ENCODE measurements at places on chromosomes 3 and 15. TPM values are rescaled to one million over a fixed set of nuclear protein-coding genes. Genes with fewer than 3 reads are reported as not detected.

DNA sequence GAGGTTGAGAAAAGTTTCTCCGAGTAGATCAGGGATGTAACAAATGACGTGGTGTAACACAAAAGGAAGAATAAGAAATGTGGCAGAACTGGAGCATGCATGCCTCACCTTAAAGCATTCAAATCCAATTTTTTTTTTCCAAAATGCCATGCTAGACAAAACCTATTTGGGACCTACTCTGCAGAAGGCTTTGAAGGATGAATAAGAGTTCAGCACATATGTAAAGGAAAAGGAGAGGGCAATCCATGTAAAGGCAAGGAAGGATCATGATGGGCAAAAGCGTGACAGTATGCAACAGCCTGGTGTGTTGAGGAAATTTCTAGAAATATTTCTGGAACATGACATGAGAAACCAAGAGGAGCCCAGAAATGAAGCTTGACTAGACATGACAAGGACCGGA, 116.4 kb downstream of the OXNAD1 start:
- DNase-seq = no peak

GRCh38 chr15:31869686-31870307, 160.5 kb upstream of the CHRNA7 start:
- peak; percentile 2 for DNase-seq

- no peak for DNase-seq
Observed at GRCh38 chr3:196872316-196872715, 4.6 kb downstream of the SENP5 start.

DNA sequence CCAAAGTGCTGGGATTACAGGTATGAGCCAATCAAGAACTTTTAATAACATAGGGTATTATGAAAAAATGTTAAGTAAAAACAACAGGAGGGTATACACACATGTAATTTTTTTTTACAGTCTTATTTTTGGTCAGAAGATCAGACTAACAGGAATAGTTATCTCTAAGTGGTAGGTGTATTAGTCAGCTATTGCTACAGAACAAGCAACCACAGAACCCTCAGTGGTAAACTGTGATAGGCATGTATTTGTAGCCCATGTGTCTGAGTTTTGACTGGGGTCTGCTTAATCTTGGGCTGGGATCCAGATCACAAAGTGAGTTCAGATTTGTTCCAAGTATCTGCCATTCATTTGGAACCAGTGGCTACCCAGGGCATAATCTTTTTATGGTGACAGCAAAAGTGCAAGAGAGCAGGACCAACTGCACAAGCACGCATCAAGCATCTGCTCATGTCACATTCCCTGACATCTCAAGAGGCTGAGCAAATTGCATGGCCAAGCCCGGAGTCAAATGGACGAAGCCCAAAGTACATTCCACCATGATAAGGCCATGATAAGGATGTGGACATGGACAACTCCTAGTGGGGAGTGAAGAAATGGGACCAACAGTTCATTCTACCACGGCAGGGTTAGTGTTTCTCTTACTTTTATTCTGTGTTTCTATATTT, 3.0 kb upstream of the IL5RA start:
- peak; percentile 54 for DNase-seq

DNA sequence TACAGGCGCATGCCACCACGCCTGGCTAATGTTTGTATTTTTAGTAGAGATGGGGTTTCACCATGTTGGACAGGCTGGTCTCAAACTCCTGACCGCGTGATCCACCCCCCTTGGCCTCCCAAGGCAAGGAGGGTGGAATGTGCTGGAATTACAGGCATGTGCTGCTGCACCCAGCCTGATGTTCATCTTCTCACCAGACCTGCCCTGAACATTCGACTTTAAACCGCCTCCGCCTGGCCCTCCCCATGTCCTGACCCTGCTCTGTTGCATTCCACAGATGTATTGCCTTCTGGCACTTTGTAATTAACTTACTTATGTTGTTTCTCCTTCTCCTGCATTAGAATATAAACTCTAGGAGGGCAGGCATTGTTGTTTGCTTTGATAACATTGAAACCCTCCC, 102.1 kb downstream of the LINGO1 start:
- no peak for DNase-seq

GRCh38 chr3:142029052-142029642, 120.2 kb downstream of the TFDP2 start:
- DNase-seq = no peak

DNA sequence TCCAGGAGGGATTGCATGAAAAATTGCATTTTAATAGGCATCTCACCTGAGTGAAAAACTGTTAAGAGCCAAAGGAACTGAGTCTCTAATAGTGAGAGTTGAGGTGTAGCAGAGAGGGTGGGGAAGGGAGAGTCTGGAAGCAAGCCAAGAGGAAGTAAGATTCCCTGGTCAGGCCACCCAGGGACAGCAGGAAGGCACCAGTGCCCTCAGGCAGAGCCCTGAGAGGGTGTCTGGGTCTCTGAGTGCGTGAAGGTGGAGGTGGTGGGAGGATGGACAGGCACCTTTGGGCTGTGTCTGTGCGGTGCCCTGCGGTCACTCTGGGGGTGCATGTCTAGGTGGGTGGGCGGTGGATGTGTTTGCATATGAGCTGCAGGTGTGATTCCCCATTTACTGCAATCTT, 300.4 kb upstream of the ROPN1 start:
- no peak for DNase-seq

DNA sequence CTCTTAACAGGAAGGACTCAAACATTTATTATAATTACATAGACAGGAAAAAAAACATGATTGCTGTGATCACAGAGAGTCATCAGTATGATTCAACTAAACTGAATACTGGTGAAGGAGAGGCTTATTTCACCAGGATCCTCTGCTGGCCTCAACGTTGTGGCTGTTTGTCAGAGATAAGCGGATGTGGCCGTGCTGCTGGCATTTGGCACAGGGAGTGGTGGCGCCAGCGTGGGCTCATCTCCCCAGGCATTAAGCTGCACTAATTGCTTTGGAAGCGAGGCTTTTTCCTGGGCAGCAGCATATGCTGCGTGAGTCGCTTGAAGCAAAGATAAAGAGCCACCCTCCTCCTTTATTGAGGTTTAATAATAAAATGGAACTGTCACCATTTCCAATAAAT, 306.7 kb downstream of the LRTM1 start:
- DNase-seq = no peak

DNA sequence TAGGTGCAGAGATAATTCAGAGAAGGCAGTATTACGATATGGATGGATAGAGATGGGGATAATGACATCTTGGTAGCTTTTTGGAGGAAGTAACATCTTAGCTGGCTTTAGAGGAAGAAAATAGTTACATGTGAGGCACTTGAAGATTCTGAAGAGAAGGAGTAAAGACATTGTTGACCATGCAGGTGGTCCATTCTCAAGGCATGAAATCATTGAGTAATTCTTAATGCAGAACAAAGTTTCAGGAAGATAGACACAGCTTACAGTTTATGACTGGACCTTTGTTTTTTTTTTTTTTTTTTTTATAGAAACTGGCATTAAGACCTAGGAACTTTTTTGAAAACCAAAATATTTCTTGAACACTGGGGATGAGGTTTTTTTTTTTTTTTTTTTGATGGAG, 28.2 kb downstream of the MBNL1 start:
- no peak for DNase-seq

GRCh38 chr15:67117370-67117769, 52.0 kb downstream of the SMAD3 start:
- DNase-seq = peak; percentile 80

DNA sequence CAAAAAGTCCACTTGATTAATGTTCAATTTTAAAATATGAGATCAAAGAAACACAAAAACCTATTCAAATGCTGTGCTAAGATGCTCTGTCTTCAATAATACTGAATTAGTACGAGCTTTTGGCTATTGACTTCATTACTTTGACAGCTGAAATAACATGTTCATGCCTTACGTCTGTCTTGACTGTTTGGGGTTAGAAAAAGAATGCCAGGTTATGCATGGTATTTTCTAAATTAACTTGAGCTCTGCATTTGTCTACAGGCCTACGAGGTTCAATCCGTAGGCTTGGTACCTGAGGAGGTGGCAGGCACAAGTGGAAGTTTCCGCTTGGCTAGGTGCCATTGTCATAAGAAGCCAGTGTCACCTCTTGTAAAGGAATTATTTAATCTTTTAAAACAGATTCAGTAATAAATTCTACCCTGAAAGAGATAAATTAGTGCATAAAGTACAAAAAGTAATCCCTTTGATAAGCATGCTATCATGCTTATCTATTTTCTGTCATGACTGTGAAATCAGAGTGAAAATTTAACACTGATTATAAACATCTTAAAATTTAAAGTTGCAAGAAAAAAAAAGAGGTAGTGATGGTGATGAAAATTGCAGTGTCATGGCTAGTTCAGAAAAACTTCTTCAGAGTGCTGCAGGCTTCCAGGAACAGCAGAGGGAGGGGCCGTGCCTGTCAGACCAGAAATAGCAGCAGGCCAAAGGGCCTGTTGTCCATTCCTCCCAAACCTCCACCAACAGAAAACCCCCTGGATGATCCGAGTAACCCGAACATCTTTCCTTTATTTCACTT, 115.7 kb downstream of the ARRDC4 start:
- DNase-seq = peak; percentile 75

- no peak for DNase-seq
Observed at GRCh38 chr3:183572935-183573334, 17.4 kb upstream of the KLHL6 start.

DNA sequence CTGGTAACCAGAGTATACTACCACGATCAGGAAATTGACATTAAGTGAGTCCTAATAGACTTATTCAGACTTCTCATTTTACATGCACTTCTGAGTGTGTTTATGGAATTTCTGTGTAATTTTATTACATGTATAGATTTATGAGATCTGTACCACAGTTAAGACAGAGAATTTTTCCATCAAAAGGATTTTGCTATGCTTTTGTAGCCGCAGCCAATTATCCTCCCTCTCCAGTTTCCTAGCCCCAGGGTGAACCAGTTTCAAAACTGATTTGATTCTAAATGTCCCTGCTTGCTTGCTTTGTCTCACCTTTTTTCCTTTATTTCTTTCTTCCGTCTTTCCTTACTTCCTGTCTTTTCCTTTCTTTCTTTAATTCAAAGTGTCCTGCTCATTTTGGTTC, 661.2 kb upstream of the BCHE start:
- no peak for DNase-seq

DNA sequence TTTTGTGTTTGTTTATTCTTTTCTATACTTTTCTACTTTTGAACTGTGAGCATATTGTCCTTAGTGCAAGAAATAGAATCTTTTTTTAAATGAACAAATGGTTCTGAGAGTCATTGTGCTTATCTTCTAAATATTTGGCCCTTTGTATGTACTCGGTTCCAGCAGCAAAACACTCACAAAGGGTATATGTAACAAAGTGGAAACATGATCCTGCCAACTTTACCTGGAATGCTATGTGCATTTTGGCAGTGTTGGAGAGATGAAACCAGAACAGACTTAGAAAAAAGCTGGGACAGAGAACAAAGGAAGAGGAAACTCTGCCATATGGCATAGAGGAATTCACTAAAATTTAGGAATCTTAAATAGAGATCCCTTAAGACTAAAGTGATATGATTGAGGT, 150.1 kb downstream of the FGF12 start:
- no peak for DNase-seq

GRCh38 chr3:71262364-71263265, 320.9 kb downstream of the FOXP1 start:
- DNase-seq = no peak

GRCh38 chr15:42741710-42742109, 4.8 kb upstream of the CDAN1 start:
- DNase-seq = peak; percentile 4

DNA sequence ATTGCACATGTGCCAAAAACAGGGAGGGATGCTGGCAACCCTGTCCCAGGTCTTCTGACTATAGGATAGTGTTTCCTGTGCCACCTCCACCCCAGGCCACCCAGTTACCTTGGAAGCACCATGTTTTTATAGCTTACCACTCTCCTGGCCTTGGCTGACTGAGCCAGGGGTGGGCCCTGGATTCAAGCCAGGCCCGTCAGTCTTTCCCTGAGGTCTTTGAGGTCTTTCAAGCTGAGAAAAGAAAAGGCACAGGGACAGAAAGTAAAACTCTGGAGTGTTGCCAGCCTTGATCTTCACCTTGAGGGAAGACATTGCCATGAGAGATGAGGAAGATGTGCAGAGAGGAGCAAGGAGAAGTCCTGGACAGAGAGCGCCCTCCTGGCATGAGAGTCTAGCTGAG, 46.3 kb downstream of the SYNM start:
- no peak for DNase-seq

- DNase-seq = no peak
Observed at GRCh38 chr15:57619746-57620145, 28.0 kb downstream of the MYZAP start.

Gene ACAN
- 3.3 TPM for total RNA-seq

Gene NXPE3
- 19.7 TPM for total RNA-seq

Gene CSPG5
- 0.09 TPM for total RNA-seq

Gene PLSCR5
- total RNA-seq = not detected

Gene CCRL2
- total RNA-seq = not detected

Gene RPSA
- total RNA-seq = 1,413 TPM

Gene PCLAF
- total RNA-seq = 6.6 TPM

Gene SOX2
- total RNA-seq = not detected

Gene BCL2A1
- not detected for total RNA-seq

Gene LRRC2
- total RNA-seq = 10.1 TPM

Gene FEZF2
- total RNA-seq = not detected

Gene GAP43
- 3.4 TPM for total RNA-seq

Gene OR4F15
- not detected for total RNA-seq

Gene CD86
- total RNA-seq = not detected
